ENCODE measurements at places on chromosomes 6 and 20. TPM values are rescaled to one million over a fixed set of nuclear protein-coding genes. Genes with fewer than 3 reads are reported as not detected.

Gene LSM14B
- polyA plus RNA-seq, result 15.7 TPM

Gene PPP1R14C
- 22.6 TPM for polyA plus RNA-seq

Gene AIF1
- 18.2 TPM for polyA plus RNA-seq

DNA sequence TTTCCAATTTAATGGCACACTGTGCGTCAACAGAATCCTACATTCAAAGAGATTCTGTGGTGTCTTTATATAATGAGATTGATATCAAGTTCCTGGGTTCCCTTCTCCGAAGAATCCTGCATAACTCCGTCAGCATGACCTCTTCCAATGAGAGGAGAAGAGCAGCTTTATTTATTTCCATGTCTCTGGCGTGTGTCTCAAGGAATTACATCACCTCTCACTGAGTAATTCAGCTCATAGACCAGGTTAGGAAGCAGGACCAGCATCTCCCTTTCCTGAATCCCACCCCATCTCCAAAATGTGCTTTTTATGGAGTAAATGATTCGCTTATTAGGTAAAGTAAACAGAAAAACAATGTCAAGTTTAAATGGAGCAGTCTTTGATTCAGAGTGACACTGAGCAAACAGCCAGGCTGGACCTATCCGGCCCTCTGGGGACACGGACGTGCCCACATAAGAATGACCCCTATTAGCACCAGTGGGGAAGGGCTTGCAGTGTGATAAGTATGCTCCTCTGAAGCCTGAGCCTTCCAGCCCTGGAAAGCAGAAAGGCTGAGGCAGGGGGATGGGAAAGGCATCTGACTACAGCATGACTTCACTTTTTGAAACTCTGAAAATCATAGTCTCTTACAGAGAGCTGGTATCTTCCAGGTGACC is 165.2 kb downstream of the CLIC5 start:
- DNase-seq, result no peak

GRCh38 chr6:55853008-55854001 is 22.1 kb downstream of the BMP5 start:
- DNase-seq, result no peak

- no peak for DNase-seq
These were observed 5.3 kb downstream of the IDH3B start for GRCh38 chr20:2658414-2659354.

DNA sequence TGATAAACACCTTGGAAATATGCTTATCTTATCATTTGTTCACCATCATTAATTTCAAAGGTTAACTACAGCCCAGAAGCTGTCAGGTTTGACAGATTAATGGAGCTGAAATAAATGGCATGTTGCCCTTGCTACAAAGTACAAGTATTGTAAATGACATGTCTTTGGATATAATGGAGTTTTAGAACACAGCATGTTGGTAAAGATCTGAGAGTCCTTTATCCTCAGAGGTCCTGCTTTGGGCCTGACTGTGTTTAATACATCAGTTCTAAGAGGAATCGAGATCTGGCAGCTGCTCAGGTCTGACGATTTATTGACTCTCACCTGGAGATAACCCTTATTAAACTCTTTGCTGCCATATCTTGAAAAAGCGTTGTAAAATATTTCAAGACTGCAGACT is 222.7 kb upstream of the OPRM1 start:
- DNase-seq, result no peak

DNA sequence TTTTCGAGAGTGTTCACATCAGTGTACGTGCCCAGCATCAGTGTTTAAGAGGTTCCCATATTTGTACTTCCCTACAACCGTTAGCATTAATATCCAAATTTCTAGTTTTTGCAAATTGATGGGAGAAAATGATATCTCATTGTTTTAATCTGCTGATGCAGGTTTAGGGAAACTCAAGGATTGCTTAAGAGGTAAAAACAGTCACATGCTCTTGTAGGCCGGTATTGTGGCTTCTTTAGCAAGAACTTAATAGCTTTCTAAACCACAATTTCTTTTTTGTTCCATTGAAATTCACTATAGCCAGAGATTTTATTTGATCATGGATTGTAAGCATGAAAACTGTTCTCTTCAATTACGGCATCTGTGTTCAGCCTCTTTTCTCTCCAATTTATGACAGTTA is 29.5 kb downstream of the BEND6 start:
- DNase-seq, result no peak
